HCT116 (cell line): ENCODE measurements at places on chromosomes 4 and X. TPM values are rescaled to one million over a fixed set of nuclear protein-coding genes. Genes with fewer than 3 reads are reported as not detected.

Gene LINC00632
- 0.15 TPM for total RNA-seq

Gene STK32B
- total RNA-seq = not detected

Gene MEPE
- not detected for total RNA-seq

GRCh38 chr4:57136281-57136680 is 26.1 kb upstream of the IGFBP7 start:
- H3K27ac ChIP-seq = no peak overlapping the region
- H3K36me3 ChIP-seq = no peaks in the 10 kb centered on the region
- H3K4me3 ChIP-seq = no peak overlapping the region
- no peaks in the 10 kb centered on the region for H3K4me1 ChIP-seq
- H3K27me3 ChIP-seq = peaks cover 17% of the 10 kb centered on the region; the same call in 1 of the 2 replicates

- no peaks in the 10 kb centered on the region for H3K27me3 ChIP-seq
- no peak overlapping the region for H3K4me3 ChIP-seq
- no peak for DNase-seq
- H3K4me1 ChIP-seq = no peaks in the 10 kb centered on the region
- H3K27ac ChIP-seq = no peak overlapping the region
Observed at GRCh38 chr4:37797374-37797773, 29.1 kb upstream of the PGM2 start.

- no peak overlapping the region for H3K4me3 ChIP-seq
- no peaks in the 10 kb centered on the region for H3K4me1 ChIP-seq
- no peak for DNase-seq
- no peak overlapping the region for H3K27ac ChIP-seq
- H3K27me3 ChIP-seq = no peaks in the 10 kb centered on the region
Observed at GRCh38 chr4:137768196-137768595, 235.9 kb upstream of the PCDH18 start.

GRCh38 chr4:173420324-173420752 is 21.4 kb upstream of the SCRG1 start:
- peaks cover 5% of the 10 kb centered on the region; the same call in 1 of the 2 replicates for H3K4me1 ChIP-seq
- H3K27me3 ChIP-seq = no peaks in the 10 kb centered on the region
- no peak overlapping the region for H3K27ac ChIP-seq
- no peak overlapping the region for H3K4me3 ChIP-seq
- H3K36me3 ChIP-seq = no peaks in the 10 kb centered on the region
